Activated CD8-positive, alpha-beta memory T cell treated with anti-CD3 and anti-CD28 coated beads, Interleukin-2, amount 10 ng/mL, durations not matched to agents 7 days and 5 days (primary cell): ENCODE measurements at places on chromosomes 2 and 18.

DNA sequence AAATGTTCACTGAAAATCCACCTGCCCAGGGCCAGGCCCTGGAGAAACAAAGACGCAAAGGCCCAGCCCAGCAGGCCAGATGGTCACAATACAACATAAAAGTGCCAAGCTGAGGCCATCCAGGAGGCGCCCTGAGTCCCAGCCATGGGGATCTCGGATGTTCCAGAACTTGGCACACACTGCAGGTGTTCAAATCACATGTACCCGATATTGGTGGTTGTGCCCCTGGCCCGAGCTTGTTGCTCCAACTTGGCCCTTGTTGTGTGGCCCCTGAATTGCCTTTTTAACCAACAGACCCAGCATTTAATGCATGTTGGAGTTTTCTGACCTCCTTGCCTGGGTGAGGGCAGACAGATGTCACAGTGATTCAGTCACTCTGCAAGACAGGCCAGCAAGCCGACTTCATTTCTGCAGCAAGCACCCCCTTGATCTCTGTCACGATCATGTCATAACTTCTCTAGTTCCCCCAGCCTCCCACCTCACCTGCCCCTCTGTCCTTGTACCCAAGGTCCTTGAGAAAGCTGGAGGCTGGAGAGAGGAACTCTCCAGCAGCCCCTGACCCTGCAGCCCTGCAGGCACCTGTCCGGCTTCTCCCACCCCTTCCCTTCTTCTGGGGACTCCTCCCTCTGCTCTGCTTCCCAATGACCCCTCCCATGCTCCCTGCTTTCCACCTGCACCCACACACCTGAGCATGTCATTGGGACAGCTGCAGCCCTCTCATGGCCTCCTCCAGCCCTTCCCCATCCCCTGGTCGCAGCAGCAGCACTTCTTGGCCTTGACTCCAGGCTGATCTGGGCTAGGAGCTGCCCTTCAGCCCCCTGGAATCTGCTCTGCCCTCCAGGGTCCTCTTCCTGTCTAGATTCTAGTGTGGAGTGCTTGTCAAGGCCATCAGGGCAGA is 9.1 kb downstream of the NGEF start:
- DNase-seq: peak; percentile 38

GRCh38 chr2:122868646-122869275 is 1113.3 kb downstream of the TSN start:
- no peak for DNase-seq

DNA sequence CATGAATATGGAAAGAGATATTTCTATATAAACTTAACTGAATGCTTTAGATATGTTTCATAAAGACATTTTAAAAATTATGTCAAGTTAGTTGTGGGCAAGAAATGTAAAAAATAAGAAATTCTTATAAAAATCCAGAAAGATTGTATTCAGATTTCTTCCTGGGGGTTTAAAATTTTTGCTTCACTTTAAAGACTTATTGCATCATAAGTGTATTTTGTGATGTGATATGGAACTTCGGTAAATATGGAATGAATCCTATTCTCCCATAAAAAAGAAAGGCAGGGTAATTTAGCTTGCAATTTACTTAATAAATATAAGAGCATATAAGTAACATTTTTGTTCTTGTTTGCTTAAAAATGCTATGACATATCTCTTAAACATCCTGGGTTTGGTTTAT is 104.8 kb upstream of the CWC22 start:
- no peak for DNase-seq

DNA sequence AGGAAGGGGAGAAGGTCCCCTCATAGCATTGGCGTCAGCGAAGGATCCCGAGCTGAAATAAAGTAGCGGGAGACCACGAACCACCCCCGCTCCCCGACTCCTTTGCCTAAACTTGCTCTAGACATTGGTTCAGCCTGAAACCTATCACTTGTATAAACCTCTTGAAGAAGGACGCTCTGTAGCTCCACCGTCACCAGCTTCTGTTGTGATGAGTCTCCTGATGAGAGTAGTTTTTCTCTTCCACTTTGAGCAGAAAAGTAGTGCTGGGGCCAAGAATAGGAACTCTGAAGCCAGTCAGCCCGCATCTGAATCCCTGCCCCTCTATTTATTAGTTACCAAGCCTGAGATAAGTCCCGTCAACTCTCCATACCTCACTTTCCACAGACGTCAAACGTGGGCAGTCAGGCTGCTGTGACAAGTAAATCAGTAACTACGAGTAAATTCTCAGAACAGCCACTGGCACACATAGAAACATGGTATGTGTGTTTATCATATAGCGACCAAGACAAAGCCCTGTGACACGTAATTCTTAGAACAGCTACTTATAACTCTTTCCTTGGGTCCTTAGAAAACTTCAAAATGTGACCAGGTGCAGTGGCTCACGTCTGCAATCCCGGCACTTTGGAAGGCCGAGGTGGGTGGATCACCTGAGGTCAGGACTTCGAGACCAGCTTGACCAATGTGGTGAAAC is 61.7 kb downstream of the CD226 start:
- peak; percentile 87 for DNase-seq

GRCh38 chr2:99336804-99337112 is 431 bp upstream of the EIF5B start:
- DNase-seq: peak; percentile 42

GRCh38 chr2:234146087-234146826 is 95.8 kb downstream of the SPP2 start:
- no peak for DNase-seq

- no peak for DNase-seq
Measured at GRCh38 chr2:79670198-79670597, 157.3 kb downstream of the CTNNA2 start.
